AG09309 (cell line): ENCODE measurements at places on chromosomes 3 and 15.

DNA sequence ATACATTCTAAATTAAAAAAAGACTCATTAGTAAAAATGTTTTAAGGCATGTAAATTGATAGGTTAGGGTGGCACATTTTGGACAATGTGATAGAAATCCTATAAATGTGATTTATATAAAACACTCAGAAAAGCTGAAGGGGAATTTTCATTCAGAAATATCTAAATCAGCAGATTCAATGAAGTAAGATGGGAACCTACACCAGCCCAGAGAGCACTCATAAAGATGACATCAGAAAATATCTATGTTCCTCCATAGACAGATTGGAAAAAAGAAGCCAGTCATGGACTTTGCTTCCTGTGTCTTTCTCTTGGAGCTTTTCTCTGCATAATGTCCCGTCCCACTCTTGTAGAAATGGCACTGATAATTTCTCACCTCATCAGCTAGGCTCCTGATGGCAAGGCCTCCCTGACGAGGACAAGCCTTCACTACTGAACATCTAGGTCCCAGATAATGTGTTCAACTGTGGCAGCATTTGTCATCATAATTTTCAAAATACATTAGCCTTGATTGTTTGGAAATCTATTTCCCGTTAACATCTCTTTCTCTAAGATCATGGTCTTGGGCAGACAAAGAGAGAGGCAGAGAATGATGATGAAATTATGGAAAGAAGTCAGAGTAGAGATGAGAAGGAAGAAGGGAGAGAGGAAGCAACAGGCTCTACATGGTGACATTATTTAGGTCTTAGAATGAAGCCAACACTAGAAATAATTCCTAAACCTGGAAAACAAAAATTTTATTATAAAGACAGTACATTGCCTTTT lies 354.4 kb downstream of the NTRK3 start:
- no peak for DNase-seq

DNA sequence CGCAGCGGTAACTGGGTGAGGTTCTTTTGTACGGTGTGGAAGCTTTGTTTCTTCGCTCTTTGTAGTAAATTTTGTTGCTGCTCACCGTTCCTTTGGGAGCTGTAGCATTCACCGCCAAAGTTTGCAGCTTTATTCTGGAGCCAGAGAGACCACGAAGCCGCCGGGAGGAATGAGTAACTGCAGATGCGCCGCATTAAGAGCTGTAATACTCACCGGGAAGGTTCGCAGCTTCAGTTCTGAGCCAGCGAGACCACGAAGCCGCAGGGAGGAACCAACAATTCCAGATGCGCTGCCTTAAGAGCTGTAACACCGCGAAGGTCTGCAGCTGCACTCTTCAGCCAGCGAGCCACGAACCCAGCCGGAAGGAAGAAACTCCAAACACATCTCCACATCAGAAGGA lies 56.0 kb upstream of the DYNC1LI1 start:
- DNase-seq: peak; percentile 46

- no peak for DNase-seq
Observed at GRCh38 chr3:142224482-142225072, 808 bp downstream of the GK5 start.

DNA sequence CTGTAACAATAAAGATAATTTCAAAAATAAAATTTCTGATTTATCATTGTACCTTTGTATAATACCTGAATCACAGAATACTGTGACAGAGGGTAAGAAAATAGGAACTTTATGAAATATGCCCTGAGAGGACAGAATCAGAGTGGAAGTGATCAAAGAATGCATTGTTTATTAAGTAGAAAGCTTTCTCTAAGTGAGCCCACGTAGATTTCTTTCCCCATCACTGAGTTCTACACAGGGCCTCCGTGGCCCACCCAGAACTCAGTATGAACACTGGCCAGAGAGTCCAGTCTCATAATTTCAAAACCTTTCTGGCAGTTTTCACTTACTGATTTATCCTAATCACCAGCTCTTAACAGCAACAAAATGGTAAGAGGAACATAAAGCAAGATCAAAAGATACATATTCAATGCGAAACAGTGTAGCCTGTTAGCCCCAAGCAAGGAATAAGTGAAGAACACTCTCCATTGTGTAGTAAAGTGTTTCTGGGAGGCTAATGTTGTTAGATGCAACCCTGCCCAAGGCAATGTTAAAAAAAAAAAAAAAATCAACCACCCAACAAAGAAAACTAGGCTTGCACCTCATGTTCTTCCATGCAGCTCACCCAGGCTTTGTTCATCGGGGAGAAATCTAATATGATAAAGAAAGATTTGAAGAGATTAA lies 341.3 kb downstream of the LSAMP start:
- DNase-seq: no peak

DNA sequence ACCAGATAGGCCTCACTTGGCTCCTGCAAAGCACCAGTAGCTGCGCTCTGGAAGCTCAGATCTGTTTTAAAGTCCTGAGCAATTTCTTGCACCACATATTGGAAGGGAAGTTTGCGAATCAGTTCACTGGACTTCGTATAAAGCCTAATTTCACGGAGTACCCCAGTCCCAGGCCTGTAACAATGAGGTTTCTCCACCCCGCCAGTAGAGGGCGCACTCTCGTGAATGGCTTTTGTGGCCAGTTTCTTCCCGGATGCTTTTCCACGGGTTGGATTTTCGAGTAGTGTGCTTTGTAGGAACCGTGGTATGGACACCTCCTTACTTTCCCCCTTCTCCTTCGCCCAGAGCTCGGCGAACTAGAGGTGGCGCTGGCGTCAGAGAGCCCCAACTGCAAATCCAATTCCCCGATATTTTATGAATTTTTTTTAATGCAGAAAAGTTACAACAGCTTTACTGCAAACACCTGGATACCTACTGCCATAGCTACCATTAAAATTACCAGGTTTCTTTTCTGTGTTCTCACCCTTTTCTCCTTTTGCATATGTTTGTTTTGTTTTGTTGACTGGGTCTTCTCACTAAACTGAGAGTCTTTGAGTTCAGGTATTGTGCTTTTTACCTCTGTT lies 13.3 kb downstream of the RARB start:
- DNase-seq: no peak

DNA sequence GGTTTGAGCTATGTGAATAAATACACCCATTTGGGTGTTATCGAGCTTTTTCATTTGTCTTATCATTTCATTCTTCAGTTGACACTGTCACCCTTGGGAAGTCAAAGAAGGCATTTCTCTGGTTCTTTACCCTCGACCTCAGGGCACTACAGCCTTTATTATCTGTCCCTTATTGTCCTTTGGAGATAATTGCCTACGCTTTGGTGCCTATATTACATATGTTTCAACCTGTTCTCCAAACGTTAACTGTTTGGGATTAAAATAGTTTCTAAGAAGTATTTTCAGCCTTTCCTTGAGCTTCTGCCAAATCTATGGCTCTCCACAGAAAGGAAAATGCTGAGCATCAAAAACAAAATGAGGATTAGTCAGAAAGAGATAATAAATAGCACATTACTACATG lies 395.4 kb upstream of the ADAMTS9 start:
- DNase-seq: no peak

- DNase-seq: no peak
Observed at GRCh38 chr3:122456074-122456473, 40.2 kb upstream of the WDR5B start.

GRCh38 chr15:40006003-40006402 lies 33.0 kb downstream of the SRP14 start:
- DNase-seq: peak; percentile 18

- no peak for DNase-seq
Observed at GRCh38 chr3:134038716-134039115, 9.0 kb upstream of the SLCO2A1 start.

GRCh38 chr3:169668957-169669741 lies 5.6 kb upstream of the MECOM start:
- DNase-seq: no peak

- DNase-seq: no peak
Observed at GRCh38 chr3:195181741-195182469, 89.1 kb downstream of the XXYLT1 start.
